ENCODE measurements at places on chromosomes 13 and 19. TPM values are rescaled to one million over a fixed set of nuclear protein-coding genes. Genes with fewer than 3 reads are reported as not detected.

The CASP14 gene
- total RNA-seq, result not detected

The ZSCAN5B gene
- total RNA-seq, result not detected

The C5AR2 gene
- total RNA-seq, result 16.9 TPM

The AMER2 gene
- not detected for total RNA-seq

The LRRC25 gene
- total RNA-seq, result 22.9 TPM

DNA sequence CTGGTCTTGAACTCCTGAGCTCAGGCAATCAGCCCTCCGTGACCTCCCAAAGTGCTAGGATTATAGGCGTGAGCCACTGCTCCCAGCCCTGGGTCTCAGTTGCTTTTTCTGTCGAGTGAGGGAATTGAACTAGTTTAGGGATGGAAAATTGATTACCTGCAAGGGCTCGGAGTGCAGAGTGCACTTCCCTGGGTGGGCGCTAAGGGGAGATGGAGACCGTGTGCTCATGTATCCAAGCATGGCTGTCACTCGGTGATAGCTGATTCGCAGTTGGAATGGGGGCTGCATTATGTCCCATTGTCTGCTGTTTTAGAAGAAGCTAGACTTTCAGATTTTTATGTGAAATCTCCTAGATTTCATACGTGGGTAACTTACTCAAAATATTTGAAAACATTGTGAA is 139.9 kb upstream of the RFC3 start:
- no peak for DNase-seq

DNA sequence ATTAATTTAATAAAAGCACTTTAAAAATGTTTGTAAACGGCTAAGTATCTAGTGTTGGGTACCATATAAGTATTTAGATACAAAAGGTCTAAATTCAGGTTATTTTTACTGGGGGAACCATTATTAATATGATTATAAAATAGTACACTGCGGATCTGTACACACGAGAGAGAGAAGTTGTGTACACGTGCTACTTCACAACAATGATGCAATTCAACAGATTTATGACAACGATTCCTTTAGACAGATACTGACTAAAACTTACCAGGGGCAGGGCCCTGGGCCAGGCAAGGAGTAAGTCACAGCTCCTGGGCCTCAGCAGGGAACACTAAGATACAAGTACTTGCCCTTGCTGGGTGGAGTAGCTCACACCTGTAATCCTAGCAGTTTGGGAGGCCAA is 29.1 kb upstream of the TPTE2 start:
- DNase-seq, result no peak

DNA sequence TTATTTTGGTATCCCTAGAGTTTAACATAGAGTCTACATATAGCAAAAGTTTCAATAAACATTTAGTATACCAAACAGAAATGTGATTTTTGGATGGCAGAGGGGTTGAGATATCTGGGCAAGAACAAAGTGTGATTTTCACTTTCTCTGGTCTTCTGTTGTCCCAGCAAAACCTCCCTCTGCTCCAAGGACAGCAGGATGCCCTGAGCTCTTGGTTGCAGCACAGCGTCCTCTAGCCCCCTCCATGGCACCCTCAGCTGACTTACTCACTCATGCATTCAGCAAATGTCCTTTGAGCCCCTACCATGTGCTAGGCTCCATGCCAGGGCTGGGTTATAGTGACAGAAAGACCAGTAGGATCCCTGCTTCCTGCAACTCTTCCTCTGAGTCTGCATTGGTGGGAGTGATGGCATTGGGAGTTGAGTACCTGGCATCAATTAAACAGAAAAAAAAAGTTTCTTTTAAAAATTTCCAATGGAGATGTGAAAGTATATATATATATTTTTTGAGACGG is 104.8 kb upstream of the UBL3 start:
- DNase-seq, result no peak

GRCh38 chr13:37984357-37984756 is 114.8 kb upstream of the TRPC4 start:
- DNase-seq, result no peak

GRCh38 chr13:23632741-23633140 is 62.5 kb downstream of the TNFRSF19 start:
- DNase-seq, result no peak

DNA sequence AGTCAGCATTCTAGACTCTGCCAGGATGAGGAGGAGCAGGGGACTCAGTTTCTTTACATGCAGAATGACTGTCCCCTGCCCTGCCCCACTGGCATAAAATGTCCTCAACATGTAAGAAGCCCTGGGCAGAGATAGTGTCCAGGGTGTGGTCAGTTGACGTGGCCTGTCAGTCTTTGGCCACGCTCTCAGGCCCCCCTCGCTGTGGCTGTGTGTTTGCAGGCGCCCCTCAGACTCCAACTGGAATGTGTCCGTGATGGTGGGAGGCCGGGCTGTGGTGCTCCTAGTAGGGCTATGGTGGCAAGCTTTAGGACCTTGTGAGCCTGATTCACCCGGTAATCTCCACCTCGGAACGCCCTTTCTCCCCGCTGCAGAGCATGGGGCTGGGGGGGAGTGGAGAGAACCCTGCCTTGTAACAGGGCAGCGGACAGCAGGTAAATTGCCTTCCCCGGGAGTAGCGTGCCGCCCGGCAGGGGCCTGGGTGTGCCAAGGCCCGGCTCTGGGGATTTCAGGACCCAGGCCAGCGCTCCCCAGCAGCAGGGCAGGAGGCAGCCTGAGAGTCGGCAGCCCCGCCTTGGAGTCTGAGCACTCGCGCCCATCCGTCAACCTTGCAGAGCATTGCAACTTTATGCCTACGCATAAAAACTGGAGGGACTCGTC is 62.3 kb downstream of the CHST8 start:
- no peak for DNase-seq

GRCh38 chr13:66981912-66982311 is 248.2 kb downstream of the PCDH9 start:
- DNase-seq, result no peak

- DNase-seq, result no peak
Observed at GRCh38 chr19:29121684-29122083, 91.3 kb downstream of the UQCRFS1 start.

DNA sequence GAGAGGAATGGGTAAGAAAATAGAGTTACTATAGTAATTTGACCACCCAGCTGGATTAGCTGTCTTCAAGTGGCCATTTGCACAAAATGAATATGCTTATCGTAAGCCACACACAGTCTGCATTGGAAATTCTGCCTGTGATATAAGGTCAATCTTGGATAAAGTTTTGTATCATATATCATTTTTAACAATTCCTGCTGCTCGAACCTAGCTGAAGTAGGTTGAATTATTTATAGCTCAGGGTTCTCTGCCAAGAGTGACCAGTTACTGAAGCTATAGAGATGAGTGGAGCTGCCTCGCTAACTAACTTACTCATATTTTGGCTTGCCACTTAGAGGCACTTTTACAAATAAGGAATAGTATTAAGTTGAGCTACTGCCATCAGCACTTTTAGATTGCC is 220.9 kb downstream of the RGCC start:
- no peak for DNase-seq

- no peak for DNase-seq
Observed at GRCh38 chr19:44072543-44073401, 813 bp downstream of the ZNF284 start.

- no peak for DNase-seq
Observed at GRCh38 chr13:81138353-81138980, 797.5 kb upstream of the SPRY2 start.

DNA sequence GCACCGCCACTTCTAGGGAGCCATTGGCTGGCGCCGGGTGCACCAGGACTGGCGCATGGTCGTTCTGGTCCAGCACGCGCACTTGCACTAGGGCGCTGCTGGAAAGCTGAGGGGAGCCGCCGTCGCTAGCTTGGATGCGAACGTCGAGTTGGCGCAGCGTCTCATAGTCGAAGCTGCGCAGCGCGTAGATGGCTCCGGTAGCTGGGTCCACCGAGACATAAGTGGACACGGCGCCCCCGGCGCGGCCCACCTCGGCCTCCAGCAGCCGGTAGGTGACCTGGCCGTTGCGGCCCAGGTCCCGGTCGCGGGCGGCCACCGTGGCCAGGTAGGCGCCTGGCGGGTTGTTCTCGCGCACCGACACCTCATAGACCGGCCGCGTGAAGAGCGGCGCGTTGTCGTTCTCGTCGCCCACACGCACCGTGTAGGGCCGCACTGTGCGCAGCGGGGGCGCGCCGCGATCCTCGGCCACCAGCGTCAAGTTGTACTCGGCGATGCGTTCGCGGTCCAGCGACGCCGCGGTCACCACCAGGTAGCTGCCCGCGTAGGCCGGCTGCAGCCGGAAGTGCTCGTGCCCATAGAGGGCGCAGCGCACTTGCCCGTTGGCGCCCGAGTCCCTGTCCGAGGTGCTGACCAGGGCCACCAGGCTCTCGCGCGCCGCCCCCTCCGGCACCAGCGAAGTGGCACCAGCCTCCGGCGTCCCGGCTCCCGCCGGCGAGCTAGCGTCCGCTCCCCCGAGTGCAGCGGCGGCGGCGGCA is 1.7 kb downstream of the PCDH8 start:
- no peak for DNase-seq
